ENCODE measurements at places on chromosomes 7 and 10.

DNA sequence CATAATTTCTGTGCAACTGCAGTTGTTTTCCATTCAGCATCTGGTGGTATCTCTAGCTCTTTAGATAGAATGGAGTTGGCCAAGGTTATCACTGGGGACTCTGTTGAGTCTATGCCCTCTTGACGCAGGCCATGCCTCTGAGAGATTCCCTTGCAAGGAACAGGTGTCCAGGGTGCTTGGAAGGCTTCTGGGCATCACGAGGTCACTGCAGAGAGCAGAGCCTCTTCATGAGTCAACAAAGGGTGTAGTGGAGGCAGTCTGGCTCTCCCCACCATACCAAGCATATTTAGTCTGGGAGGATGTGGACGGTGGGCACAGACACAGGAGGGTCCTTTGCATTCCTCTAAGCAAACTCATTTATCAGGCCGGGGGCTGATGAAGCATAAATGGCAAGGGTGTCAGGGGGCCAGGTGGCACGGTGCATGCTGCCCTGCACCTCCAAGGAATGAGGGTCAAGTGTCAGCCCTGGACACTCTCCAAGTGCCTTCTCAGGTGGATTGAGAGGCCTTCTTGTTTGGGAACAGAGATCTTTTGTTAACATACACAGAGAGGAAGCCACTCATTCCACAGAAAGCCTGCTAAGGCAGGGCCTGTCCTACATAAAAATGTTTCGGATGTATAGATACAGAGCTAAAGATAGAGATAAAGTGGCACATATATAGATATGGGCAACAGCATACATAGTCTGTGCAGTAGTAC lies 328.6 kb downstream of the INHBA start:
- DNase-seq = no peak

DNA sequence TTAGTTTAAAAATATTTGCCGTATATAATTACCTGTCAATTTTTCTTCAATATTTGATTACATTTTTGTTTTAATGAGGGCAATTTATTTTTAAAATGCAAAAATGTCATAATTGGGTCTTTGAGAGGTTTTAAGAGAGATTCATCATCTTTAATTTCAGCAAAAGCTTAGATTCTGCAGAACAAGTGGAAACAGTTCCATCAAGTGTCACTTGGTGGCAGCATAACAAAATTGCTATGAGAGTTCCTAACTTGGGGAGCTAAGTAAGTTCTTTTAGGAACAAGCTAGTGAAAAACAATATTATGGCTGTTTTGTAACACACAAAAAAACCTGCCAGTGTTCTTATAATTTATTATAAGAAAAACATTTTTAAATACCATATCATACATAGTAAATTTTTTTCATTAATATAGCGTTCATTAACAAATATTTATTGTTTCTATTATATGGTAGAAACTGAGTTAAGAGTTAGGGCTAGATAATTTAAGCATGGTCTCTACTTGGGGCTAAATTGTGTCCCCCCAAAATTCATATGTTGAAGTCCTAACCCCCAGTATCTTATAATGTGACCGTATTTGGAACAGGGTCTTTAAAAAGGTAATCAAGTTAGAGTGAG lies 155.2 kb downstream of the MAGI2 start:
- peak; percentile 10 for DNase-seq

DNA sequence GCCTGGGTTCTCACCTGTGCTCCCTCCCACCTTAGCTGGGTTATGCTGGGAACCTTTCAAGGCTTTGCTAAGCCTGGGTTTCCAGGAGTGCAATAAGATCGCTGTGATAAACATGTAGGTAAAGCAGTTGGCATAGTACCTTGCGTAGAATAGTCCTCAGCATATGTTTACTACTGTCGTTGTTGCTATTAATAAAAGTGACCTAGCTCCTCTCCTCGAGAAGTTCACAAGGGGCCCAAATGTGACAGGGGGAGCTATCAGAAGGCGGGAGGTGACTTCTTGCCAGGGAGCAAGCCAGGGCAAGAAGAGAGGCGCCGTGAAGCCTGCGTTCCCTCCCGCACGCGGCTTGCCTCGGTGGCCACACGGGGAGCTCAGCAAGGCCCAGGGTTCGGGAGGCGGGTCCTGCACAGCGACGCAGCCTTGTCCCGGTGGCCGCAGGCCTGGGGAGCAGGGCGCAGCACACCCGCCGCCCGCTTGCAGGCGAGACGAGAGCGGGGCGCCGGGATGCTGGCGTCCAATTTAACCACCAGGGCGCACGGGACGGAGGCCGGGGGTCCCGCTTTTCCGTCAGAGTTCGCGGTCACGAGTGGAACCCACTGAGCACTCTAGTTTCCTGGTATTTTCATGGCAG lies 106.2 kb downstream of the SNX10 start:
- no peak for DNase-seq

- no peak for DNase-seq
Measured at GRCh38 chr10:120042705-120043104, 150.2 kb downstream of the SEC23IP start.

GRCh38 chr10:103472005-103472404 lies 7.0 kb downstream of the CALHM3 start:
- DNase-seq = no peak

- no peak for DNase-seq
Measured at GRCh38 chr10:114491419-114491818, 87.1 kb upstream of the AFAP1L2 start.

- no peak for DNase-seq
Measured at GRCh38 chr10:81564143-81564542, 310.9 kb upstream of the NRG3 start.

- no peak for DNase-seq
Measured at GRCh38 chr10:111493024-111493625, 416.3 kb downstream of the ADRA2A start.

- no peak for DNase-seq
Measured at GRCh38 chr10:122093076-122093475, 104.1 kb downstream of the TACC2 start.

DNA sequence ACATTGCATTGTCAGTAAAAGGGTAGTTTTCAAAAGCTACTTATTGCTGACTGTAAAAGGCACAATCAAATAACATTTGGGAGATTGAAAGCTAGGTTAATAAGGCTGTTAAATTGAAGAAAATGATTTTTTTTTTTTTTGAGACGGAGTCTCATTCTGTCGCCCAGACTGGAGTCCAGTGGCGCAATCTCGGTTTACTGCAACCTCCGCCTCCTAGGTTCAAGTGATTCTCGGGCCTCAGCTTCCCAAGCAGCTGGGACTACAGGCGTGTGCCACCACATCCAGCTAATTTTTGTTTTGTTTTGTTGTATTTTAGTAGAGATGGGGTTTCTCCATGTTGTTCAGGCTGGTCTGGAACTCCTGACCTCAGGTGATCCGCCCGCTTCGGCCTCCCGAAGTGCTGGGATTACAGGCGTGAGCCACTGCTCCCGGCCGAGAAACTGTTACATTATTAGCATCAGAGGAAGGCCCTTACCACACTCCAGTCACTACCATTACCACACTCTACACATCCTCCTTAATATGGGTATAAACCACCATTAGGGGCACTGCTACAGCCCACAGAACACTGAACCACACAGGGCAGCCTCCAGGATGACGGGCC lies 1.0 kb downstream of the CYP51A1 start:
- DNase-seq = no peak

DNA sequence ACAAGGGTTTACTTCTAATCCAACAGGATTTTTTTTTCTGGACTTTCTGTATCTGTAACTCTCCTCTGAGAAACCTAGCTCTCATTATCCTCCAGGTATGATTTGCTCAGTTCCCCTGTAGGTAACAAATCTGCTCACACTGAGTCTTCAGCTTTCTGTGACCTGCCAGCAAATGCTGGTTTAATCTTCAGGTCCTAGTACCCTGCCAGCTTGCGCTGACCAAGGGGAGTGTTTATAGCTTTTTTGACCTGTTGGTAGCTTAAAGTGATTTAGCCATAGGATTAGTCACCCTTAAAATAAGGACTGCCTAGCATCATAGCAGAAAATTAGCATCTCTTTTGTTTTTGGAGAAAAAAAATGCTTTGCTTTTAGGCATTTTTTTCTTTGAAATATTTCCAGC lies 22.4 kb downstream of the SND1 start:
- no peak for DNase-seq

DNA sequence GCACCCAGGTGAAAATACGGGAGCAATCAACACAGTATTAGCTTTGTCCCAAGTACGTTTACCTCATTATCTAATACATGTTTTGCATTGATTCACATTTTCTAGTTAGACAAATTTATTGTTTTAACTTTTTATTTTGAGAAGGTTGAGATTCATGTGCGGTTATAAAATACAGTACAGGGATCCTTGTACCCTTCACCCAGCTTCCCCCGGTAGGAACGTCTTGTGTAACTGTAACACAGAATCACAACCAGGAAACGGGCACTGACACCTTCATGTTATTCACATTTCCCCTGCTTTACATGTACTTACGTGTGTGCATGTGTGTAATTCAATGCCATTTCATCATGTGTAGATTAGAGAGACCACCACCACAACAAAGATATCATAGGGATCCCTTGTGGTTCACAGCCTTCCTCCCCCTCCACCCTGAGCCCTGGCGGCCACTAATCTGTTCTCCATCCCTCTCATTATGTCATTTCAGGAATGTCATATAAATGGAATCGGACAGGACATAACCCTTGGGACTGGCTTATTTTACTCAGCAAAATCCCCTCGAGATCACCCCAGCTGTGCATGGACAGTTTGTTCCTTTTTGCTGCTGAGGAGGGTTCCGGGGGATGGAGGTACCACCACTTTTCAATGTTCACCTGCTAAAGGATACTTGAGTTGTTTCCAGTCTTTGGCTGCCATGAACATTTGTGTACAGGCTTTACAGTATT lies 46.5 kb upstream of the C10orf71 start:
- DNase-seq = no peak

DNA sequence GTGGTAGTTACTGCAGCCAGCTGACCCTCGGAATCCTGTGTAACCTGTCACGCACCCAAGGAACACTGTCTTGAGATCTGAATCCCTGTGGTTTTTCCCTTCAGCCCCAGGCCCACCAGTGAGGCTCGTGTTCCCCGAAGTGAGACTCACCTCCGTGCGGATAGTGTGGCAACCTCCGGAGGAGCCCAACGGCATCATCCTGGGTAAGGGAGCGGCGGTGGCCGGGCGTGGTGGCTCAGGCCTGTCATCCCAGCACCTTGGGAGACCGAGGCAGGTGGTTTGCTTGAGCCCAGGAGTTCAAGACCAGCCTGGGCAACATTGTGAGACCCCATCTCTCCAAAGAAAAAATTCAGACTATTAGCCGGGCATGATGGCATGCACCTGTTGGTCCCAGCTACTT lies 549.9 kb upstream of the FOXK1 start:
- DNase-seq = no peak

DNA sequence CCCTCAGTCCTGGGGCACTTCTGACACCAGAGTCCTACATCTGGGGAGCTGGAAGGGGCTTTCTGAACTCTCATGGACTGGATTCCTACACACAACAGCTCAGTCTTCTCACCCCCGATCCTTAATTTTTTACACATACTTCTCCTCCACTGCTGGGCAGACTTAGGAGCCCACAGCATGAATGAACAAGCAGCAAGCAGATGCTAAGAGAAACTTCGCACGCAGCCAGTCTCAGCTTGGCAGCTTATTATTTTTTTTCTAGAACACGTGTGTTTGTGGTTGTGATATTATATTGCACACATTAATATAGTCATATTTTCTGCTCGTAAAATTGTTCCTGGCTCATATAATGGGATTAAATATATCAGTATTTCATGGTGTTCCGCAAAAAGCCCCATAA lies 50.9 kb upstream of the LOXL4 start:
- no peak for DNase-seq

GRCh38 chr10:7625836-7626235 lies 40.9 kb downstream of the ITIH5 start:
- DNase-seq = no peak

GRCh38 chr7:139396323-139396951 lies 36.7 kb downstream of the LUC7L2 start:
- DNase-seq = no peak

- DNase-seq = no peak
Measured at GRCh38 chr10:15791816-15792524, 68.3 kb downstream of the MINDY3 start.

DNA sequence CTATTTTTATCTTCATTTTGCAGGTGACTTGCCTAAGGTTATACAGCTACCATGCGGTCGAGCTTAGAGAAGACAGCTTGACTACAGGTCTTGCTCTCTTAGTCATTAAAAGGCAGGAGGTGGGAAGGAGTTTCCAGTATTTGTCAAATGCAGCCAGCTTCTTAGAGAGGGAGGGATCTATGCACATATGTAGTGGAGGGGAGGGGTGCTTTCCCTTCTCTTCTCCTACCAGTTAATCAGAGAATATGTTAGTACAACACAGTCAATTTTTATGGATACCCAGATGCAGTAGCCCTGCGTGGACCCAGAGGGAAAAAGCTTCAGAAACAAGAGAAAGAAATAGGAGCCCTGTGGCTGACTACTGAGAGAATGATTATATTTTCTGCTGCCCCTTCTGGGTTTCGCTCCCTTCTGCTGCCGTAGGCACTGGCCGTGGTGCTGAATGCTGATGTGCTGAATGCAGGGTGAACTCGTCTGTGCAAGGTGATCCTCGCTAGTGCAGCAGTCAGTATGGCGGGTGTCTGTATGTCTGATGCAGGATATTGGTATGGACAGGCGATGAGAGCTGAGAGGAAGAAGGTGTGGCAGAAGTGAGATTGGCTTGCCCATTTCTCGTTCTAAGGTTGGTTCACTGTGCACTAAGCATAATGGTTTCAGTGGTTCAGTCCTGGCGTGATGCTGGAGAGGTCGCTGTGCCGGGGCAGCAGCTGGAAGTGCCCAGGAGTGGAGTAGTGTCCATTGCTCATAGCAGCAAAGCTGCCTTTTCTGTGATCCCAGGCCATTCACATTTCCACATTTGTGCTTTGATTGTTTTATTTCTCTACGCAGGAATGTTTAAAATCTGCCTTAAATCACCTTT lies 189.2 kb upstream of the PODXL start:
- DNase-seq = no peak

- peak; percentile 22 for DNase-seq
Measured at GRCh38 chr7:79282070-79282694, 171.3 kb downstream of the MAGI2 start.

GRCh38 chr7:22601812-22602565 lies 102.0 kb upstream of the STEAP1B start:
- DNase-seq = peak; percentile 37

- no peak for DNase-seq
Measured at GRCh38 chr10:79258894-79259293, 88.4 kb upstream of the PPIF start.

DNA sequence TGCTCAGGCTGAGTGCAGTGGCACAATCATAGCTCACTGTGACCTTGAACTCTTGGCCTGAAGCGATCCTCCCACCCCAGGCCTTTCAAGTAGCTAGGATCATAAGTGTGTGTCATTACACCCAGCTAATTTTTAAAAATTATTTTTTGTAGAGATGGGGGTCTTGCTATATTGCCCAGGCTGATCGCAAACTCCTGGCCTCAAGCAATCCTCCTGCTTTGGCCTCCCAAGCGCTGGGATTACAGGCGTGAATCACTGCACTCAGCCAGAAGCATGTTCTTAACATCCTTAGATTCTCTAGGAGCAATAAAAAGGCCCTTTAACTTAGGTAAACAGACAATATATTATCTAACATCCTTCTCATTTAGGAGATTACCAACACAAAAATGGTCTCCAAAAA lies 38.3 kb upstream of the EFCAB10 start:
- DNase-seq = no peak

GRCh38 chr10:119657725-119658124 lies 6.5 kb downstream of the BAG3 start:
- no peak for DNase-seq
